Stimulated activated CD4-positive, alpha-beta T cell treated with anti-CD3 and anti-CD28 coated beads, TNF-alpha, amount 100 ng/mL, for 4 hours (primary cell): ENCODE measurements at places on chromosomes 6 and 20.

DNA sequence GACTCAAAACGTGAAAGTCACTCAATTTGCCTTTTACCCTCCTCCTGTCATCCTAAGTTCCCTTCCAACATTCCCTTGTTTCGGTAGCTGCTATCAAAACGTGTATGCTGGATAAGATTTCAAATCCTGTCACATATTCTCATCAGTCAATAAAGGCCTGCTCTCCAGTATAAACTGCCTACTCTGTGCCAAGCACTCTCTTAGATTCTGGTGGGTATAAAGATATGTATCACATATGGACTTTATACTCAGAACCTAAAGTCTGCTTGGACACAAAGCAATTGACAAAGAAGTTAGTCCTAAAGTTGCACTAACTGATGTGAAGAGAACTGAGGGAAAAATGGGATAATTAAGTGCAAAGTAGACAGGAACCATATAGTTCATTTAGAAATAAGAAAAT lies 476.6 kb upstream of the MARCKS start:
- DNase-seq: no peak

DNA sequence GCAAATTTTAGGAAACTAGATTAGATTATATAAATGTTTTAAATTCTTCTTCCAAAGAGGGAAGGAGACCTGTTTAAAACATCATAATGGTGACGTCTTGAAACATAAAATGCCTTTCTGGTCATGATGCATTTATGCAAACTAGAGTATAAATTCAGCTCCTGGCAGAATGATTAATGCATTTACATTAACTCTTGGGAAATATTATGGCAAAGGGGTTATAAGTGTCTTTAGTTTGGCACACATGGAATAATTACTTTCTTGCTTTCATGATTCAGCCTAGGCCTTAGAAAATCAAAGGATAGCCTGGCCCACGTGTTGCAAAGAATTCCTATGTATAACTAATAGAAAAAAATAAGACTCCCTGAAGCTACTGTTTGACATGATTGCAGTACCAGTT lies 639.2 kb downstream of the RFPL4B start:
- no peak for DNase-seq

DNA sequence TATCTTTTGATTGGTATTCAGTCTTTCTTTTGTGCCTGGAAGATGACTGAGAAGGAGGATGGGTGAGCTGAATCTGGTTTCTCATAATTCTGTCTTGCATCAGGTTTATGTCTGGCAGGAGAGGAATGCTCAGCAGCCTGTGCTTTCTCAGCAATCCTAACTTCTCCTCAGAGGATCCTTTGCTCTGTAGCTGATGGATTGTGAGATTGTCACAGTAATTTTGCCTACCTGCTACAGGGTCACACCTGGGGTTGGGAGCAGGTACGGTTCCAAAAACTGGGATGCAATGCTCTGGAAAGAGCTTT lies 2.1 kb upstream of the HS3ST5 start:
- DNase-seq: no peak

GRCh38 chr6:112281821-112282615 lies 27.7 kb upstream of the LAMA4 start:
- DNase-seq: no peak

DNA sequence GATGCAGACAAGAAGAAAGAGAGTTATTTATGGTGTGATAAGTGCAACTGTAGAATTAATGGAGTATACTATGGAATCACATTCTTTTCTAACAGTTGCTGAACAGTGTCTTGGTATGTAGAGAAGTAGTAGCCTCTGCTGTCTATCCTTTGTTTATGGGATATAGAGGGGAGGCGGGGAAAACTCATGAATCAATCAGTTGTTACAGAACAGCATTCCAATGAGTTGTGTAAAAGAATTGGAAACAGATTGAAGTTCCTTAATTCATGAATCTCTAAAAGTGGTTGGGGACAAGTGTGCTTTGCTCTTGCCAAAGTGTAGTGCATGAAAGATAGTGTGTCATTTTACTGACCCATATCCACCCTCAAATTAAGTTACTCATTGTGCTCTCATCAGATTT lies 77.7 kb downstream of the FLRT3 start:
- DNase-seq: no peak

DNA sequence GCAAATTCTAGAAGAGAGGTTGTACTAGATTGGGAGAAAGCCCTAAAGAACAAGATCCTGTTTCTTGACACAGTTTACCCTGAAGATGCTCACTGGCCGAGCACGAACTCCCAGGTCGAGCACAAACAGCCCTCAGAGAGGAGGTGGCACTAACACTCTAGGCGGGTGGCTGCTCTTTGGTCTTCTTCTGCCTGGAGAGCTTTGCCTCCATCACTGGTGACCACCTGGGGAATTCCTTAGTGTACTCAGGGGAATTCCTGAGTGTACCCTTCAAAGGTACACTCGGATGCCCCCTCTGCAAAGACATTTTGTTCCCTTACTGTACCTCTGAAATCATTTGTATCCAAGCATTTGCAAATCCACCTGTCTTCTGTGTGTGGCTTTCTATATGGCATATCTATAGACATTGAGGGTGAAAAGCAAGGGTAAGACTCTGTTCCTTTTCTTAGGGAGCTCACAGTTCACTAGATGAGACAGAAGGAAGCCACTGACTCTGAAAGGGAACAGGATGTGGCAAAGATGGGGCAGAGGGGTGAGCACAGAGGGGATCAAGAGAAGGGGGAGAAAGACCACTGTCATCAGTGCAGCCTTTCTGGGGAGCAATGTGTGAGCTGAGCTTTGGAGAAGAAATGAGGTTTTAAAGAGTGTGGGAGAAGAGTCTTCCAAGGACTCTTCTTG lies 169.8 kb upstream of the PROKR2 start:
- no peak for DNase-seq

- no peak for DNase-seq
Observed at GRCh38 chr6:149474108-149474935, 10.5 kb downstream of the ZC3H12D start.

- DNase-seq: no peak
Observed at GRCh38 chr6:79600812-79601609, 30.1 kb upstream of the SH3BGRL2 start.

DNA sequence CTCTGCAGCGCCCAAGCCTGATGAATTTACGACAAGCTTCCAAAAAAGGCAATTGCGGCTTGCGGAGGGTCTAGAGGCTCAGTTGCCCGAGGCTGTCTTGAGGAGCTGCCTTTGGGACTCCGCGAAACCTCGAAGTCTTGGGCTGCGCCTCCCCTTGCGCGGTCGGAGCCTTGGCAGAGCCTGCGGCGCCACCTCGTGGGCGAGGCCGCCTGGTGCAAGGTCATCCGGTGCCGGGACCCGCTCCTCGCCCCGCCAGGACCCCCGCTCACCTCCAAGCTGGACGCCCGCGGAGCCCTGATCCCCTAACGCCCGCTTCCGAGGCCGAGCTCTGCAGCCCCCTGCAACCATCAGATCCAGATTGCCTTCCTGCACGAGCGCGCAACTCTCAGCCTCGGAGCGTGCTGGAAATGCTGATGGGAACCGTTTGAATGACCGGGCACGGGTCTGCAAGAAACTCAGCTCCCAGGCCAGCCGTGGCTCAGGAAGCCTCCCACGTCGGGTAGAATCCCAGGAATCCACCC lies 14.9 kb upstream of the FAM210B start:
- peak; percentile 17 for DNase-seq

- DNase-seq: no peak
Observed at GRCh38 chr6:14252271-14252850, 134.8 kb downstream of the CD83 start.

- no peak for DNase-seq
Observed at GRCh38 chr20:3039426-3039825, 4.0 kb upstream of the GNRH2 start.

GRCh38 chr20:39849664-39850063 lies 839.4 kb downstream of the MAFB start:
- no peak for DNase-seq

GRCh38 chr20:24840121-24840713 lies 108.9 kb upstream of the CST7 start:
- no peak for DNase-seq

GRCh38 chr6:31769684-31770371 lies 7.3 kb downstream of the VWA7 start:
- DNase-seq: peak; percentile 65

DNA sequence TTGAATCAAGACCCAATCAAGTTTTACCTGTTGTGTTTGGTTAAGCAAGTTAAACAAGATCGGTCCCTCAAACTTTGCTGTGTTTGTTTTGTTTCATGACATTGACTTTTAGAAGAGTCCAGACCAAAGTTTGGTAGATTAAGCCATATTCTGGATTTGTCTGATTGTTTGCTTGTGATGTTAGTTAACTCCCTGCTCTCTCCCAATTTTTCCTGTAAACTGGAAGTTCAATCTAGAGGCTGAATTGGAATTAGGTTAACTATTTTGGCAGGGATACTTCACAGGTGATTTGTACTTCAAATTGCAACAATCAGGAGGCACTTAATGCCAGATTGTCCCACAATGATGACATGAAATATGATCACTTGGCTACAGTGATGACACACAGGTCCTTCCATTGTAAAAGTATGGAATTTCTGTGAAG lies 13.6 kb upstream of the SH3BGRL2 start:
- DNase-seq: no peak

DNA sequence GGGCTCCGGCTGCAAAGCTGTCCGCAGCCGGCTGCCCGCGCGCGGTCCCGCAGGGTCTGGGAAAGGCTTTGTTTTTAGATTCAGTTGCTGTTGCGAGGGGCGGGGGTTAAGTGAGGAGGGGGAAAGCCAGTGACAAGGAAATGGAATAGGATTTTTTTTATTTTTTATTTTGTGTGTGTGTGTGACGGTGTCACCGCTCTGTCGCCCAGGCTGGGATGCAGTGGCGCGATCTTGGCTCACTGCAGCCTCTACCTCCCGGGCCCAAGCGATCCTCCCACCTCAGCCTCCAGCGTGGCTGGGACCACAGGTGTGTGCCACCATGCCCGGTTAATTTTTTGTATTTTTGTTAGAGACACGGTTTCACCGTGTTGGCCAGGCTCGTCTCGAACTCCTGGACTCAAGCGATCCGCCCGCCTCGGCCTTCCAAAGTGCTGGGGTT lies 615 bp upstream of the UBE2J1 start:
- DNase-seq: no peak

DNA sequence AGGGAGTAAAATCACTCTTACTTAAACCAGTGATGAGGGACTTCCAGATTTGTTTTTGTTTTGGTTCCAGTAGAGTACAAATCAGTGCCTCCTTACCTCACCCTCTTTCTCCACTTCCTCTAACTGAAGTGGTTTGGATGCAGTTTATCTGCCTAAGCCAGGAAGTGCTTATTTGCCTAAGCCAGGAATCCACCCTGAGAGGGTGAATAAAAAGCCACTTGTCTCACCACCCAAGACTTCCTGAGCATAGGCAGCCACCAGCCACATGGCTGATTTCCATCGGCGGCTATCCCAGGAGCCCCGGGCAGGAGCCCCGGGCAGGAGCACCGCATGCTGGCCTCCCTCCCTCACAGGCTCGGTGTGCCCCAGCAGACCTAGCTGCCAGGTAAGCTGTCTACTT lies 12.0 kb downstream of the LRP11 start:
- DNase-seq: no peak

DNA sequence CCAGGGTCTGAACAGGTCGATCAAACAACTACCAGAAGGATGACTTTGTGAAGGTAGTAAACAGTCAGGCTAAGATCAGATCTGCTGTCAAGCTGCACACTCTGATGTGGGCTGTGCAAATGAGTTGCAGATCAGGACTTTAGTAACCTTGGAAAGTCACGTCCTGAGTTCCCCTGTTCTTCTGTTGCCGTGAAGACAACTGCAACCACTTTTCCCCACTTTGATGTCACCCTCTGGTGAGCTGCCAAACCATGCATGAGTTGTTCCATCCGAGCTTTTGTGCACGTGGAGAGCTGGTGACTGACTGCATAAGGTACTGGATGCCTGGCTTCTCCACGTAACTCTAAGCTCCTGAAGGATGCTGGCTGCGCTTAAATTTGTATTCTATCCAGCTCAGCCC lies 111.0 kb downstream of the CD83 start:
- peak; percentile 15 for DNase-seq

DNA sequence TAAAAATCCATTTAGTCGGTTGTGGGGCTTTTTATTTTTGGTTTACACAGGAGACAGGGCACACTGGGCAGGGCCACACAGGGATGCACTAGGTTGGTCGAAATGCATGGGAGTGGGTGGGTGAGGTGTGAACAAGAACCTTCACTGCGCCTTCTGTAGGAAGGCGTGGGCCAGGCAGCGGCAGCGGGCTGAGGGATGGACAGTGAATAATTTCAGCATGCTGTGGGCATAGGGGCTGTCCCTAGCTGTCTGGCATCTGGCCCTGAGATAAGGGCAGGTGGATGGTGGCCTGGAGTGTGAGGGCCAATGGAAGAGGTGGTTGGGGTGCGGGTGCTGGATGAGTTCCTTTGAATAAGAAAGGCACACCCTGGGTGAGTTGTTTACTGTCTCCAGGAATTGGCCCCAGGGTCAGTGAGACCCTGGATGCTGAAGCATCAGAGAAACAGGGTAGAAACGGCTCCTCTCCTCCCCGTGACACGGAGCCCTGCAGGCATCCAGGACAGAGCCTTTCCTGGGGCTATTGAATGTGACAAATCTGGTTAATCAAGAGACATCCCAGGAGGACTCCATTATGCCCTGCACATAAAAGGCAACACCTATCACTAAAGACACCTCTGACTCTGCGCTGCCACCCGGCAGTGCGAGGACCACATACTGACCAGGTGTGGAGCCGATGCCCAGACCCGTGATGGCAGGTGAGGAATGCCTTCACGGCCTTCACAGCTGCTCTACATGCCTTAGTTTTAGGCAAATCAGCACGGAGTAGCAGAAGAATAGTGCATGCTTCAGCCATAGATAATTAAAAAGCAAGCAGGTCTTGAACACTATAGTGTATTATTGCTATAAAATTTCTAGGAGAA lies 123.0 kb upstream of the SNX9 start:
- DNase-seq: no peak

DNA sequence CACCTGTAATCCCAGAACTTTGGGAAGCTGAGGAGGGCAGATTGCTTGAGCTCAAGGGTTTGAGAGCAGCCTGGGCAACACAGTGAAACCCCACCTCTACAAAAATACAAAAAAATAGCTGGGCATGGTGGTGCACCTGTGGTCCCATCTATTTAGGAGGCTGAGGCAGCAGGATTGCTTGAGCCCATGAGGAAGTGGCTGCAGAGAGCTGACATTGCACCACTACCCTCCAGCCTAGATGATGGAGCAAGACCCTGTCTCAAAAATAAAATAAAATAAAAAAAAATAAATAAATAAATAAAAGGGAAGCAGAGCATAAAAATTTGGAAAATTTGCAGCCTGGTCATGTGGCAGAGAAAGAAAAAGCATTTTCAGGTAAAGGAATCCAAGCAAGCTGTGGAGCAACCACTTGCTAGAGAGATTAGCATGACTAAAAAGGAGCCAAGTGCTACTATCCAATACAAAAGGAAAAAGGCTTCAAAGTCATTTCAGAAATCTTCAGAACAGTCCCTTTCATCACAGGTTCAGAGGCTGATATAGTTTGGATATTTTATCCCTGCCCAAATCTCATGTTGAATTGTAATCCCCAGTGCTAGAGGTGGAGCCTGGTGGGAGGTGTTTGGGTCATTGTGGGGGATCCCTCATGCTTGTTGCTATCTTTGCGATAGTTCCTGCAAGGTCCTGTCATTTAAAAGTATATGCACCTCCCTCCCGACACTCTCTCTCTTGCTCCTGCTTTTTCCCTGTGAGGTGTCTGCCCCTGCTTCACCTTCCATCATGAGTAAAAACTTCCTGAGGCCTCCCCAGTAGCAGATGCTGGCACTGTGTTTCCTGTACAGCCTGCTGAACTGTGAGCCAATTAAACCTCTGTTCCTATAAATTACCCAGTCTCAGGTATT lies 11.2 kb upstream of the TTK start:
- DNase-seq: no peak
